ENCODE measurements at places on chromosomes 6 and 20.

- DNase-seq: no peak
Observed at GRCh38 chr6:170051229-170052172, 239.4 kb downstream of the DLL1 start.

GRCh38 chr6:593139-593906 lies 63.6 kb downstream of the HUS1B start:
- DNase-seq: peak; percentile 20

DNA sequence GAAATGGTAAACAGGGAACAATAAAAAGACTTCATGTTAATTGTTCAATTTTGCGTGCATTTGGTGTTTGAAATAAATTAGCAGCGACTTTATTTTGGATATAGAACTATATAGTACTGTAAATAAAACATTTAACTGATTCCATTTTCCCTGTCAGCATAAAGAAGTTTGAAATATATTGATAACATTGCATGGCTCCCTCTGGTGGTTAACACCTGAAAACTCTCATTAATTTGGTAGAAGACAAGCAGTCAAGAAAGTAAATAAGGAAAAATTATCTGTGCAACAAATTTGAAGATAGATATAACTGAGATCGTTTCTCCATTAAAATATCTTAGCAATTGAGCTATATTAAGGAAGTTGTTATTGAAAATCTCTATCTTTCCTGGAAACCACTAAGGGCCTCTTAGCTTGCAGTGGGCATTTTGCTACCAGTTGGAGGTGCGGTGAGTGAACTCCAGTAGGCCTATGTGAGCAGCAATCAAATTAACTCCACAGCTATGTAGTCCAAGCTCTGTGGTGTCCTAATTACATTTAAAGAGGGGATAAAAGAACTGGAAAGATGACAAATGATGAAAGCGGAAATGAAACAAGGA lies 435.7 kb upstream of the FKBP1C start:
- no peak for DNase-seq

DNA sequence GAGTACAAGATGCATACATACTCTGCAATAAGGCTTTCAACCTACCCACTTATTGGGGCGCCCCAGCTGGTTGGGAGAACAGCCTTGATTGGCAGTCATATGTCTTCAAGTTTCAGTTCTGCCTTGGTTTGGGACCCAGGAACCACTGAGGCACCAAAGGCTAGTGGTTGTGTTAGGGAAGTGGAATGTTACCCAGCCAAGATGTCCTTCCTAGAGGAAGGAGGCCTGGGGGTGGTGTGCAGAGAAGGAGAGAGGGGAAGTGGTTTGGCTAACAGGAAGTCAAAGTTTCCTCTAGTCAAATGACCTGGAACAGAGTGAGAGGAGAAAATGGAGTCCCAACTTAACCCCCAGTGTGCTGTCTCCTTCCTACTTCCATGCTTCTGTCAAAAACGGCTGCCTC lies 59.4 kb downstream of the CD164 start:
- no peak for DNase-seq

DNA sequence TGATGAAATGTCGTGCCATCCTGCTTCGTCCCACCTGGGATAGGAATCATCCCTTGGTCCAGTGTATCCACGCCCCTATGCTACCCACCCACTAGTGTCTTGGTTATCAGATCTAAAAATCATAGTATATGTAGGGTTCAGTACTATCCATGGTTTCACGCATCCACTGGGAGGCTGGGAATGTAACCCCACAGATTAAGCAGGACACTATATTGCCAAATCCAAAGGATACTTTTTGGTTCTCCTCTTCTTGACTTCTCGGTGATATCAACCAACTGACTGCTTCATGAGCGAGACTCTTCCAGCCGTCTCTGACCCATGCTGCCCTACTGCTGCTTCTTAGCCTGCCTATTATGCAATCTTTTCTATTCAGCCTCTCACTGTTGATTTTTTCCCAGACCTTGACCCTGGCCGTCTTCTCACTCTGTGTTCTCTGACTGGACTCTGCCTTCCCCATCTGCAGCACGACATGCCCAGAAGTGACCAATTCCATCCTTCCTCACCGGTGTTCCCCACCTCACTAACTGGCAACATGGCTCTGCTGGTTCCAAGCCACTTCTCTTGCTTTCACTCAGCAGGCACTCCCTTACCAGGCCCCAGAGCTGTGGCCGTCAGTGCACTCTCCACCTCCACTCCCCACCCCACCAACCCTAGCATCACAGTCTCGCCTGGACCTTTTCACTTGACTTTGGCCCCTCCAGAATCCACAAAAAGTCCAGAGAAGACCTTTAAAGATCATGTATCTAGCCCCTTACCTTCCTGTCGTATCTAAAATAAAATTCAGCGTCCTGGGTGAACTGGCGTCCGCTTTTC lies 34.5 kb downstream of the GFRA4 start:
- no peak for DNase-seq

DNA sequence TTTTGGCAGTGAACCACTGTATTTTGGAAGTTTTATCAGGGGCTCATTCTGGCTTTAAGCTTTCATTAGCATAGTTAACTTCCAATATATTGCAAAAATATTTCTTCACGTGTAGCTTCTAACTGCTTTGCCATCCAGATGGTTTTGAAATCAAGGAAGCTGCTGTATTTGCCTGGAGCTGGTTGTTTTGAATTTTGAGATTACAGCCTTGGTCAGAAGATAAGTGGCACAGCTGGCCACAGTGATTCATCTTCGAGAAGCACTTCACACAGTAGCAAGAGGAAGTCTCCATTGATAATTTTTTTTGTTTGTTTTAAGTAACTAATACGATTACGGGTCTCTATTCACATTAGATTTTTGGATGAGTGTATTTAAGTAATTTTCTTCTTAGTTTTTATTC lies 3.8 kb downstream of the APCDD1L start:
- DNase-seq: no peak

DNA sequence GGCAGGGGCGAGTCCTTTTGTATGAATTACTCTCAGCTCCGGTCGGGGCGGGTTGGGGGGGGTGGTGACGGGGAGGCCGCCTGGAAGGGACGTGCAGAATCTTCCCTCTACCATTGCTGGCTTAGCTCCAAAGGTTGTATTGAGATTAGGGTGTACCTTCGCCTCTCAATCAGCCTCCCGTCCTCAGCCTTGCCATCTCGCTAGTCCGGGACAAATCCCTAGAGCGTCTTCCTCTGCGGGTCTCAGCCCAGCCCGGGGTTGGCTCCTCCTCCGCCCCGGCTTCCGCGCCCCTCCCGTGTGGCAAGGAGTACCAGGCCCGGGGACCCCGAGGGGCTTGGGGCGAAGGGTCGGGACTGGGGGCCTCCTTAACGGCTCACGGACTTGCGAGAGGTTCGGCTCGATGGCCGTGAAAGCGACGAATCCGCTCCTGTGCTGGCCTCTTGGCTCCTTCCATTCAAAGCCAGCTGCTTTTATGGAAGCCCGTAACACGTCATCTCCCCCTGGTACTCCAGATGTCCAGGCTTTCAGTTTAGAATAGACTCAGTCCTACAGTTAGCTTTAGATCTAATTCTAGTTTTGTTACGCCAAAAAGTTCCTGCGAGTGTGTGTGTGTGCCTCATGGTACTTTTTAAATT lies 636 bp upstream of the EEF1A1 start:
- peak; percentile 58 for DNase-seq

DNA sequence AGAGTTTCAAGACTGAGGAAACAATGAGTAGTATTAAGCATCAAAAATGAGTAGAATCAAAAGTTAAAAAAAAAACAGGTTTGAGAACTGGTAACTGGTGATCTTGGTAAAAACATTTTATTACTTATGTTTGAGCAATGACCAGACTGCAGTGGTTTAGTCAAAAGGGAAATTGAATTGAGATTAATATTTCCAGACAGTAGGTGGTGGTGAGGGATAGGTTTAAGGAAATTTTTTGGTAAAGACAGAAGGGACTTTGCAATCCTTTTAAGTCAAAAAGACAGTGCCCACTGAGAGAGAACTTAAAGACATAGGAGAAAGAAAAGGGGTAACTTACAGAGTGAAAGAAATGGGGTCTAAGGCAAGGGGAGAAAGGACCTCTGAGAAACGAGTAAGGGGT lies 156.9 kb downstream of the ASCC3 start:
- no peak for DNase-seq

- DNase-seq: no peak
Observed at GRCh38 chr20:24738058-24738775, 210.9 kb upstream of the CST7 start.

GRCh38 chr6:53734473-53735299 lies 60.1 kb upstream of the LRRC1 start:
- no peak for DNase-seq

GRCh38 chr6:43149265-43149664 lies 21.8 kb upstream of the SRF start:
- DNase-seq: no peak

- no peak for DNase-seq
Observed at GRCh38 chr6:135743476-135743875, 108.0 kb upstream of the PDE7B start.

GRCh38 chr6:16851758-16852157 lies 90.5 kb upstream of the ATXN1 start:
- no peak for DNase-seq

DNA sequence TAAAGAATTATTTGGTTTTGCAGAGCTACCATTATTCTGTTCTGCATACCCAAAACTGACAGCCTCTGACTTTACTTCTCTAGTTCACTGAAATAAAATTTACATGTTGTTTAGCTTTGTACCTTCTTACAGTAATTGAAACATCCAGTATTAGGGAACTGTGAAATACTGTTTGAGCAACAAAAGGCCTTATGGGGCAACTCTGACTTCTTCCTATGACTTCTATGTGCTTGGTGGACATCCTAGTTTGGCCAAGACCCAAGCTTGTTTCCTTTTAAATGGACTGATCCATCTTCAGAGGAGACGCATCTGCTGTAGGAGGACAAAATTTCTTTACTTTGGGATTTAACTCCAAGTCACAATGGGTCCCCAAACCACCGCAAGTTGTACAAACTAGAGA lies 44.7 kb downstream of the NR2E1 start:
- no peak for DNase-seq

- DNase-seq: no peak
Observed at GRCh38 chr6:17869753-17870050, 117.7 kb downstream of the KIF13A start.

DNA sequence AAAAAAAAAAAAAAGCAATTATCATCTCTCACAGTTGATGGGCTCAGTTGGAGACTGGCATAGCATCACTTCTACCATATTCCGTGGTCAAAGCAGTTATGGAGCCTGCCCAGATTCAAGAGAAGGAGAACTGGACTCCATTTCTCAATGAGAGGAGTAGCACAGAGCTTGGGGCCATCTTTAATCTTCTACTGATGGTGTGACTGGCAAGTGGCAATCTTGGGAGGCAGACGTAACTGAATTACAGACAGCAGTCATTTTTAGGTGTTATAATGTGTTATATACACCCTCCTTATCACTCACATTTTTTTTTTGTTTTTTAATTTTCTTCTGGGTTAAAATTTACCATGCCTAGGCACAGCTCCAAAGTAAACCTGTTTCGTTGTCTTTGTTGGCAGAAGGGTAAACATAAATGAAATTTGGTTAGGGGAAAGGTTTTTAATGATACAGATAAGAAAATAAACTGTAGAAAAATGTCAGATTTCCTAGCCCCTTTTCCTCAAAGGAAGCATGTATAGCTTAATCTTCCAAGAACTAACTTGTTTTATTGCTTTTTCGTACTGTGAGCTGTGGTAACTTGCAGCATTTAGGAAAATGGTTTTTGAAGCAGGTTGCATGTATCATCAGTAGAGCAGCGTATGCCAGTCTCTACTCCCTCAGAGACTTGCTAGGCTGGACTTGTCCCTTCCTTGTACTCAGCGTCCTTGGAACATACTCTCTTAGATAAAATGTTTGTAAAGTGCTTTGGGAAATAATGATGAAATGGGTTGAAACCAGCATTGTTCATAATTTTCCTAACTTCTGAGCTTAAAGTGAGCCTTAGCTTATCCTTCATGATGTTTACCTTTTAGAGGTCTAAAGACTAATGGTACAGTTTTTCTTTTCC lies 25.7 kb downstream of the ZFAND3 start:
- DNase-seq: no peak

GRCh38 chr20:57257701-57258453 lies 8.6 kb downstream of the BMP7 start:
- no peak for DNase-seq

DNA sequence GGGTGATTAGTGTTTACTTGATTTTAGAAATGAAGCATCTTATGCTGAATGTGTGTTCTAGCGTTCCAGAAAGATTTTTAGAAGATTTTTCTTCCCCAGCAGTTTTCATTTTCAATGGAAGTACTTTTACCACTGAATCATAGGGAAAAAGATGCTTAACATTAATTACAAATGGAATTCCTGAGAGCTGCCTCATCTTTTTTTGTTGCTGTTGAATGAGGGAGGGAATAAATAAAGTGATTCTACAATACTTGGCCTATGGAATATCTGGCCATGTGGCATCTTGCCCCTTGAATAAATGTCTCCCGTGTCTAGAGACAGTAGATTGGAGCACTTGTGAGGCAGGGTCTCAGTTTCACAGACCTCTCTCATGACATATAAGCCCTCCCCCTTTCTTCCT lies 44.1 kb upstream of the SLC22A1 start:
- no peak for DNase-seq

- no peak for DNase-seq
Observed at GRCh38 chr6:53493635-53494025, 51.3 kb downstream of the GCLC start.

DNA sequence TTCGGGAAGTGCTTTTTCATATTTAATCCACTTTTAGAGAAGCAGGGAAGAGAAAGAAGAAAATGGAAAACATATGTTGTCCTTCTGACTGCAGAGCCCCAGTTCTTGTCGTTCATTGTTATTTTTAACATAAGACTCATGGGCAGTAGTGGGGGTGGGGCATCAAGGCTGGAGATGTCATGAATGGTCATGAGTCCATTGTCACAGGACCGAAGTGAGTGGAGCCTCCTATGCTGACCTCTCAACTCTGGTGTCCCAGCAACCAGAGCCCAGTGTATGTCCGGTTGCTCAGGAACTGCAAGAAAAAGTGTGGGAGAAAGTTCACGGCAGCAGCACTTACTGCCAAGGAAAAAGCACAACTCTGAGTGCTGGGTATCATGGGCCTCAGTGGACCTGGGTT lies 108.6 kb downstream of the BANF2 start:
- DNase-seq: no peak

DNA sequence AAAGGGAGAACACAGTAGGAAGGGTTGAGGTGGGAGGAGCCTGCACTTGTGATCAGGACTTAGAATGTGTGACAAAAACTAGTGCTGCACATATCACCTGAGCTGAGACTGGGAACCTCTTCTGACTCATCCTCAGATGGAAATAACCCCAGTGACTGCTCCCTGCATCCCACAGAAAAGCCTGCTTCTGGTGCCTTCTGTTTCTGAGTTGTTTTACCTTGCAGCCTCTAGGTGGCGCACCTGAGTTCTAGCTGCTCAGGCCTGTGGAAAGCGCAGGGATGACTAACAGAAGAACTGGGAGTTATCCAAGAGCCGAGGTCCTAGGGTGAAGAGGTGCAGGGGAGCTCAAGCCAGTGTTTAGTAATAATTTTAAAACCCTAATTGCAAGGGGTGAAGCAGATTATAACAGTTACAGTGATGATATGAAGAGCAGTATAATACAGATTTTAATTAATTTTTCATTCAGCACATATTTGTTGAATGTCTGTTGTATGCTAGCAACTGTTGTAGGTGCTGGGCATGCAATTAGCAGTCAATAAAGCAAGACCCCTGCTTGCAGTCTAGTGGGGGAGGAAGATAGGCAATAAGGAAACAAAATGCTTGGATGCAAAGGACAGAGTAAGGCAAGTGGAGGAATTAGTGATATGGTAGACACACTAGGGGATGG lies 302.5 kb downstream of the DHX35 start:
- DNase-seq: peak; percentile 1
